ENCODE measurements at places on chromosomes 1 and 21.
A peak's percentile ranks its signal among the peaks of the same experiment; 100 is the strongest.

DNA sequence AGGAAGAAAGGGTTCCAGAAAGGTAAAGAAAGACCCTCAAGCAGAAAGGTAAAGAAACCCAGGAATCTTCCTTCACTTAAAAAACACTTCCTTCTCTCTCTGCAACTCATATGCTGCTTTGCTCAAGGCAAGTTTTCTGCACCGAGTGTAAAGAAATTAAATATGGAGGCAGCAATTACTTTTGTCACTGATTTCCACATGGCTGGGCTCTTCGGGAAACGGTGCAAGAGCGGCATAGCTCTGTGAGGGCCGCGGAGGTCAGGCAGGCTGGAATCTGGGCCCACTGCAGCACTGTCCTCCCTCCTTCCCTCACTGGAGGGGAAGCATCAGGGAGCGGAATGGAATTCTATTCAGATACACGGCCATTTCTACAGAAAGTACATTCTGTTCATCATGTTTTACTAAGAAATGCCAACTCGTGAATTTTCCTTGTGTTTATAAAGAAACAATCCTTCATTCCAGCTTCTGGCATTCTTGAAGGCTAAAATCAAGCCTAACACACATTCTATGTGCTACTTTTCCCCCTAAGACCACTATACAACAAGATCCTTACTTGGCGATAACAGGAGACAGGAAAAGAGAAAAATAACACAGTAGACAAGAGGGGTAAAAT lies 212.2 kb downstream of the SIPA1L2 start:
- no peak for DNase-seq

GRCh38 chr21:31733551-31734149 lies 1.7 kb upstream of the SCAF4 start:
- no peak for DNase-seq

GRCh38 chr1:1781526-1781903 lies 3.2 kb upstream of the NADK start:
- DNase-seq: no peak

- DNase-seq: no peak
Measured at GRCh38 chr1:53344921-53345838, 17.3 kb upstream of the LRP8 start.

DNA sequence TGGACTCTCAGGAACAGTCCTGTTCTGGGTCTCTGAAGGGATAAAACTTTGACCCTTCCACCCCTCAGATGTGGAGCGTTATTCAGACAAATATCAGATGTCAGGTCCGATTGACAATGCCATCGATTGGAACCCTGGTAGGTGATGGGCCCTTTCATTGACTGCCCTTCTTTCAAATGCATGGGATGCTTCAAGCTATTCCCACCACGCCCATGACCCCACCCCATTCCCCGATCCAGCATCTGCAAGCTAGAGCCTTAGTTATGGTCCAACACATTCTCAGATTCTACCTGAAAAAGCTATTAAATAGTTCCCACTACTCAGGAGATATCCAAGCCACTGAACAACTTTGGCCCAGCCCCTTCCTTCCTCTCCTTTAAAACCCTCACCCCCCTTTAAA lies 12.5 kb downstream of the POLR3GL start:
- no peak for DNase-seq

GRCh38 chr1:44405798-44406736 lies 1.0 kb downstream of the RNF220 start:
- DNase-seq: no peak

GRCh38 chr1:197210426-197210825 lies 57.6 kb upstream of the CRB1 start:
- no peak for DNase-seq

DNA sequence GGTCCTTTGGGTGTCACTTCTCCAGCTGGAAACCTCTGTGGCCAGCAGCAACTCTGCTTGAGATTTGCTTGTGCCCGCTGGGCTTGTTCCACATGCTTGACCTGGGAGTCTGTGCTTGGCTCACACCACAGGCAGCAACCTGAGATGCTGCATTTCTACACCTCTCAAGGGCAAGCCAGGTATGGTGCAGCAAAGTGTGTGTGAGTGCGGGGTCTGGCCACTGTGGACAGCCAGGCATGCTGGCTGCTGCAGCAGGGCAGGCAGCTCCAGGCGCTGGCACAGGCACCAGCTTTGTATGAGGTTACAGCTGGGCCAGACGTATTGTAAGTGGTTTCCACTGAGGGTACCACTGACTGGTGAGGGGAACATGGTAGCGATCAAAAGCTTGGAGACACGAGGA lies 242.0 kb downstream of the PTGER3 start:
- no peak for DNase-seq

DNA sequence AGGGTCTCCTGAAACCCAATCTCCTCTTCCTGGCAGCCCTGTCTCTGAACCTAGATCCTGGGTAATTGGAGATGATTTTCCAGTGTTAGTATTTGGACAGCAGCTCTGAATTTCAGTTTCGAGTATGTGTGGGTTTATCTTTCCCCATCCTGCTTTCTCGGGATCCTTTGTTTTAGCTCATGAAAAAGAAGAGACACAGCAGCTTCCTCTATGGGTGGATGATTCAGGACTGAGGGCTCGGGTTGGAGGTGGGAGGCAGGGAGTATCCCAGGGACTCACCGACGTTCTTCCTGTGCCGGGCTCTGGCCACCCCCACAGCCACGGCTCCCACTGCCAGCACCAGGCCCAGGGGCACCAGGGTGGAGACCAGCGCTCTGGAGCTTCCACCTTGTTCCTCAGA lies 10.4 kb upstream of the FCMR start:
- no peak for DNase-seq

DNA sequence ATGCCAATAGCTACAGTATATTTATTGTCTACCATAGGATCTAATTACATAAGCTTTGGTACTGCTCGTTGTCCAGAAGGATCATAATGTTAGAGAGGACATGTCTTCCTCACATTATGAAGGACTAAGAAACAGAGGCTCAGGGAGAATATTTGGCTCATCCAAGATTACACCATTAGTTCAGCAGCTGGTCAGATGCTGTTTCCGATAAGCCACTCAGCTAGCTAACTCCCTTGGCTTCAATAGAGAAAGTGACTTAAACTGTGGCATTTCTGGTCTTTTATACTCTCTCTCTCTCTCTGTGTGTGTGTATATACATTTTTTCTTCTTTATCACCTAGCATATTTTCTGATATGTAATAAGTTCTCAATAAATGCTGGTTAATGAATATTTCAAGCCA lies 70.4 kb downstream of the DDR2 start:
- DNase-seq: no peak

GRCh38 chr1:217135987-217136894 lies 413.0 kb upstream of the ESRRG start:
- DNase-seq: no peak

DNA sequence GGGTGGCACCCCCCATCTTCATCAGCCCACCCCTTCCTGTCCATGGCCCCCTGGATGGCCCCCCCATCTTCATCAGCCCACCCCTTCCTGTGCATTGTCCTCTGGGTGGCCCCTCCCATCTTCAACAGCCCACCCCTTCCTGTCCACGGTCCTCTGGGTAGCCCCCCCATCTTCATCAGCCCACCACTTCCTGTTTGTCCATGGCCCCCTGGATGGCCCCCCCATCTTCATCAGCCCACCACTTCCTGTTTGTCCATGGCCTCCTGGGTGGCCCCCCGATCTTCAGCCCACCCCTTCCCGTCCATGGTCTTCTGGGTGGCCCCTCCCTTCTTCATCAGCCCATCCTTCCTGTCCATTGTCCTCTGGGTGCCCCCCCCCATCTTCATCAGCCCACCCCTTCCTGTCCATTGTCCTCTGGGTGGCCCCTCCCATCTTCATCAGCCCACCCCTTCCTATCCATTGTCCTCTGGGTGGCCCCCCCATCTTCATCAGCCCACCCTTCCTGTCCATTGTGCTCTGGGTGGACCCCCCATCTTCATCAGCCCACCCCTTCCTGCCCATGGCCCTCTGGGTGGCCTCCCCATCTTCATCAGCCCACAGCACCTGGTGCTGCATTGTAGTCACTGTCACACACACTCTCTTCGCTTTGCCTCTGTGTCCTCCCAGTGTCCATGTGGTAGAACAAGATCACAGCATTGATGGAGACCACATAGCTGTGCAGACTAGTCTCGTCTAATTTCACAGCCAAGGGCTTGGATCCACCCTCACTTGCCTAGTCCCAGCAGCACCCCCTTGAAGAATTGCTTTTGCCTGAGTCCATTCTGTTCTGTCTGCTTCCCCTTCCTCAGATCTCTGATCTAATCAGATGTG lies 95.9 kb downstream of the PCBP3 start:
- DNase-seq: no peak

DNA sequence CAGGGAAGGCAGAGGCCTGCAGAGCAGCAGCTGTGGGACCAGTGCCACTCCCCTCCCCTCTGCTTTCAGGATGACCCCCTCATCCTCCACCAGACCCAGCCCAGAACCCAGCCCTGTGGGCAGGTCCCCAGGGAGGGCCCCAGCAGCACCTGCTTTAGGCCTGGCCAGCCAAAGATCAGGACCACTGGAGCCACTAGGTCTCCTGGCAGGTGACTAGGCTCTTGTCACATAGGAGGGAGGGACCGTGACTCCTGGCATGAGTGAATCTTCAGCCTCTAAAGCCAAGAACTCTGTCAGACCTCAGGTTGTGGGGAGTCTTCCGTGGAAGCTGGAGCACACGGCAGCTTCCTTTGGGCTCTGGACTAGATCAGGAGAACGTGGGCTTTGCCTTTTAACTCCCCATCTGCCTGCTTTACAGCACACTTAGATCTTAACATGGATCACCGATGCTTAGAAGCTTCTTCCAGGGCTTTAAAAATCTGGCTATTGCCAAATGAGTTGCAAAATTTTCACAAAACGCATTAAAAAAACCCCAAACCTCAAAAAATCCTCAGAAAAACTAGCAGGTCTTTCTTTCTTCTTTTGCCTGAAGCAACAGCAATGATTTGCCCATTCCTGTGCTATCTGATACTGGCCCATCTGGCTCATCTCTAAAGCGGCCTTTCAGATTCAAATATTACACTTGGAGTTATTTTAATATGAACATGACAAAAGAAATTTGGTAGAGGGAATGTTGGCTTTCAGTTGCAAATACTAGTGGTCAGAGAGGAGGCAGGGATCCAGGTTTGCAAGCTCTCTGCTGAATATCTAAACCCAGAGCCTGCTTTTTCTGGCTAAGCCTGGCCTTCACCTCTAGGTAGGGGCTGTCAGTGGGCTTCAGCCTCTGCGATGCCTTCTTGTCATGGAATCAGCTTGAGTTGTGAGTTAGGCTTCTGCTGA lies 235.2 kb downstream of the SDCCAG8 start:
- no peak for DNase-seq

GRCh38 chr1:239274242-239274830 lies 112.0 kb upstream of the CHRM3 start:
- DNase-seq: no peak

- no peak for DNase-seq
Measured at GRCh38 chr21:46245213-46245915, 16.8 kb upstream of the LSS start.

DNA sequence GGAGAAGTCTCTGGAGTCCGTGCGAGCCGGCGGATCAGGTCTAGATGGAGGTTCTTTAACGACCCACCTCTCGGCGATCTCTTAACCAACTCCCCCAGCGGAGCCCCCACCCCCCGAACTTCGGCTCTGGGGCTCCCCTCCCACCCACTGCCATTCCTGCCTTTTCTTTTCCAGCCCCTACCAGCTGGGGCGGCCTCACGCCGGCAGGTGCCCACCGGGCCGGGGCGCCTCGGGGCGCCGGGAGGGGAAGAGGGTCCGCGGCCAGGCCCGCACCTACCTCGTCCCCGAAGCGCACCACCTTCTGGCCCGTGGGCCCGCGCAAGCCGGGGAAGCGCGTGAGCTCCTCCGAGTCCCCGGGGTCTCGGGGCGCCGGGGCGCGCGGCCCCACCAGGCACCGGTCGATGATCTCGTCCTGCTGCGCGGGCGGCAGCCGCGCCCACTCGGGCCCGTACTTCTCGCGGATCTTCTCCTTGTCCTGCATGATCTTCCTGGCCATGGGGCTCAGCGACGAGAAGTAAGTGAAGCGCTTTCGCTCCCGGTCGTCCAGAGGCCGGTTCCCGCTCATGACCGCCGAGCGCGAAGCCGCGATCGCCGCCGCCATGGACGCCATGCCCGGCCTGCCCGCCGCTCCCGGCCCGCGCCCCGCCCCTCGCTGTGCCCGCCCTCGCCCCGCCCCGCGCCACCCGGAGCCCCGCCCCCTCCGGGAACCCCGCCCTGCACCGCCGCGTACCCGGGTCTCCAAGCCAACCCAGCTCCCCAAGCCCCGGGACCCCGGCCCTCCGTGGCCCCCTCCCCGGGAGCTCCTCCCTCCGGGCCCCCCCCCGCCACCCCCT lies at the start of gene C1orf198:
Gene C1orf198, minus strand, starts transcription at position 619 of the 833 bp plus-strand sequence. Its CDS starts 9 bp downstream, at position 610.
- peak; percentile 44 for DNase-seq

DNA sequence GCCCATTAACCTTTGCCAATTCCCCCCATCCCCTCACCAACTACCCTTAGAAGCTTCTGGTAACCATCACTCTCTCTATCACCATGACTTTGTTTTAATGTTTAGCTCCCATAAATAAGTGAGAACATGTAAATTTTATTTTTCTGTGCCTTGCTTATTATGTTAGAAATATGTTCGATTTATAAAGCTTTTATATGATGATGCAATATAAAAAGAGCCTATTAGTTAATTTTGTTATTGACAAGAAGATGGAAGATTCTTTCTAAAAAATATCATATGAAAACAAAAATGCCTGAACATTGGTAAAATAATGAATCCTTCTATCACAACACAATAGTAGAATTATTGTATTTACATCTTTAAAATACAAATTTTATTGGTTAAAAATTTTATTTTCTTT lies 836.1 kb upstream of the TMPRSS15 start:
- DNase-seq: no peak

DNA sequence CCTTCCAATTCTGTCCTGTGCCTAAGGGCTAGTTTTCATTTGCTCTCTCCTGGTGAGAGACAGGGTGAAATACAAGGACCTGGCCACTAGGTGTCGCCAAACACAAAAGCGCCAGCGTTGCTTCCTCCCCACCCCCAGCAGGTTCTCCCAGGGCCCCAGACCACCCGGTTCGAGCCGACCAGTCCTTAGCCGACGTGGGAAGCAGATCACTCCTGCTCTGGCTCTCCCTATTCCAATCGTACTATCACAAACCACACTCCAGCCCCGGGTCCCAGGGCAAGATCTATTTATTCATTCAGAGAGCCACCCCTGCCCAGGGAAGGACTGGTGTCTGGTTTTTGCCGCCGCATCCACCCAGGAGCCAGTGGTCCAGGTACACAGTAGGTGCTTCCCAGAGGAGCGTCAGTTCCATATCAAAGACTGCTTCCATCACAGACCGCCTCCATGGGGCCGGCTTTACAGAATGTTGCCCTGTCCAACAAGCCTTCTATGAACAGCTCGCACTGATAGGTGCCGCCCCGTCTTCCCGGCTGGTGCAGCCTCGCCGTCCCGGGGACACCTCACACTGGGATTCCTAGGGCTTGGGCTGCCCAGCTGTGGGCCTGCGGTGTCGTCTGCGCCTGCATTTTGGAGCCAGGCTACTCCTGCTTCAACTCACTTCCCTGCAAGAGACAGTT lies 35.0 kb downstream of the CTNNBIP1 start:
- peak; percentile 44 for DNase-seq

- DNase-seq: no peak
Measured at GRCh38 chr1:196960854-196961253, 16.5 kb upstream of the CFHR5 start.

Data from stimulated activated CD8-positive, alpha-beta memory T cell treated with anti-CD3 and anti-CD28 coated beads, Interleukin-4, amount 100 ng/mL, for 4 hours (primary cell).